Substantia nigra (tissue), 51 donors: ENCODE measurements at places on chromosomes 2 and 18.

DNA sequence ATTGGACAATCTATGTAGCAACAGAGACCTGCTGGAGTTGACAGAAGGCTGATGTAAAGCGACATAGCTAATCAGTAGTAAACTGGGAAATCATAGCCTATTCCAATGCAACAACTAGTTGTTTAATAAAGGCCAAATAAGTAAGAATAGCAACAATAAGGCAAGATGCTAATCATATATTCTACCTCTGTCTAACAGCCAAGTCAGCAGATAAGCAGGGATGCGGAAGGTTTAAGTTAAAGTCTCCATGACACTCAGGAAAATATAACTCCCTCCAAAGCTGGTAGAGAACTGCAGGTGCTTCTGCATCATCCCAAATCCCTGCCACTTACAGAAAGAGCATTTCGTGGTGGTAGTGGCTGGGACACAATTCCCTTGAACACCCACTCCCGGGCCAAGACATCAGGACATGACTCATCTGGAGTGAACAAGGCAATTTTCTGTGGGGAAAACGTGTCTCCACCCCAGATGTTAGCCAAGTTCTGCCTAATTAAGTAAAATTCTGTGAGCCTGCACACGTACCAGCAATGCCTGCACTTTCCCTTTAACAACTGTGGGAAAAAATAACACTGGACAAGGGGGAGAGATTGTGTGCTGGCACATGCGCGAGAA is 413.6 kb upstream of the ID2 start:
- no peak for DNase-seq

- no peak for DNase-seq
Observed at GRCh38 chr18:62285281-62285680, 39.8 kb upstream of the TNFRSF11A start.

GRCh38 chr2:45713136-45713535 is 61.7 kb downstream of the PRKCE start:
- no peak for DNase-seq

GRCh38 chr2:41142478-41142877 is 690.6 kb upstream of the SLC8A1 start:
- no peak for DNase-seq

DNA sequence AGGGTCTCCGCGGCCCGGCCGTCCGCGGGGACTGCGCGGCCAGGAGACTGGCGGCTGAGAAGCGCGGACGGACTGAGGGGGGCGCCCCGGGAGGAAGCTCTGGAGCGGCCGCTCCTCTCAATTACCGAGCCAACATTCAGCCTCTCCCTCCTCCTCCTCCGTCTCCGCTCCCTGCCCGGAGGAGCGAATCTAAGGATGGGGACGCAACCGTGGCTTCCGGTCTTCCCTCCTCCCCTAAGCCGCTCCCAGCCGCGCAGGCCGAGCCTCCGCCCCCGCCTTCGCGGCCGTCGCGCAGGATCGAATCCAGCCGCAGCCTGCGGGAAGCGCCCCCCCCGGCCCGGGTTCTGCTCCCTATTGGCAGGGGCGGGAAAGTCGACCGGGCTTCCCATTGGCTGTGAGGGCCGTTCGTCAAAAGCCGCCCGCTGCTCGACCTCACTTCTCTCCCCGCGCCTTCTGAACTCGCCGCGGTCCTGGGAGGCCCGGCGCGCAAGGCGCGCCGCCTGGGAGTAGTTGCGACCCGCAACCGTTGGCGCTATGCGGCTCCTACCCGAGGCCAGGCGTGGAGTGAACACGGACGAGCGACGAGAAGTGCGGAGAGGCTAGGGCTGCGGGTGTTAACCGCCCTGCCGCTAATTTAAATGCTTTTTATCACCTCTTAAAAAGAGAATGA is at the start of gene HNRNPLL:
Gene HNRNPLL (minus strand): TSS at position 197 of the 670 bp plus-strand sequence. CDS start 302 bp downstream, outside the sequence.
- DNase-seq = peak; percentile 97
